ENCODE measurements at places on chromosomes 12 and 14.

DNA sequence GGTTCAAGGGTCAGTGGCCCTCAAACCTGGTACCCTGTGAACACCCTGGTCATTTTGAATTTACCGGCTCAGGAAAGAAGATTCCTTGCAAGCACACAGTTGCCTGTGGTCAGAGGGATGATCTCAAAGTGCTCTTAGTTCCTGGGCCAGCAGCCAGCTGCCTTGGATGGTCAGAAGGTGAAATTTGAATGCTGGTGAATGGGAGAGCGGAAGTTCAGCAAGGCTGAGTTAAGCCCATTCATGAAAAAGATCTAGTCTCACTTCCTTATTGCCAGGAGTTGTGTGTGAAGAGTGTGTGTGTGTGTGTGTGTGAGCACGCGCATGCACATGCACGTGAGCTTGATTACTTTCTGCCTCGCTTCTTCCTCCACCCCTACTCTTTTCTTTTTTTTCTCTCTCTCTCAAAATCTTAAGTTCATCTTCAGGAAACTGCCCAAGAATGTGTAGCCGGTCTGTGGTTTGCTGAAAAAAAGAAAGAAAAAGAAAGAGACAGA is 155.5 kb upstream of the CCND2 start:
- DNase-seq: no peak

- DNase-seq: no peak
Measured at GRCh38 chr14:69066396-69067171, 86.3 kb downstream of the DCAF5 start.

DNA sequence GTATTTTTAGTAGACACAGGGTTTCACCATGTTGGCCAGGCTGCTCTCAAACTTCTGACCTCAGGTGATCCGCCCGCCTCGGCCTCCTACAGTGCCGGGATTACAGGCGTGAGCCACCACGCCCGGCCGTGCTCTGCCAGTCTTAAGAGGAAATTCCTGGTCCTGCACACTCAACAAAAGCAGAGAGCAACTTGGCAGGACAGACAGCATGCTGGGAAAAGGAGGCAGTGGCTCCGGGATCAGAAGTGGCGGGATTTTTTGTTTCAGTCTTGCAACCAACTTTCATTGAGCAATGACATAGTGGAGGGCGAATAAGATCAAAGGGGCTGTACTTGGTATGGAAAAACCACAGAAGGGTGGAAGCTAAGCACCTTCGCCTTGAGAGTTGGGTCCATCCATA is 2.1 kb downstream of the CKAP4 start:
- DNase-seq: no peak

DNA sequence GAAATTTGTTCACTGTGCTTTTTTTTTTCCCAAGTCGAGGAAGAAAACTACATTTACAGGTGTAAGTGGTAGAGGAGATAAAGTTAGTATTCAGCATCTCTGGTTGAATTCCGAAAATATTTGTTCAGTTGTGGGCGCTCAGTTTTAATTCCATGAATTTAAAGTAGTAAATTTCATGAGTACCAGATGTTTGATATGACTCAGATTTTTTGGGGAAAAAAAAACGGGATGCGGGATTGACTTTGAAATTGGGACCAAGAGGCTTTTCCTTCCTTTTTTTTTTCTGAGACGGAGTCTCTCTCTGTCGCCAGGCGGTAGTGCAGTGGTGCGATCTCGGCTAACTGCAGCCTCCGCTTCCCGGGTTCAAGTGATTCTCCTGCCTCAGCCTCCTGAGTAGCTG is 1.6 kb downstream of the TULP3 start:
- DNase-seq: no peak

- DNase-seq: no peak
Measured at GRCh38 chr14:64762044-64763034, 58.1 kb downstream of the PLEKHG3 start.

- DNase-seq: no peak
Measured at GRCh38 chr12:67677166-67677565, 28.6 kb downstream of the DYRK2 start.

DNA sequence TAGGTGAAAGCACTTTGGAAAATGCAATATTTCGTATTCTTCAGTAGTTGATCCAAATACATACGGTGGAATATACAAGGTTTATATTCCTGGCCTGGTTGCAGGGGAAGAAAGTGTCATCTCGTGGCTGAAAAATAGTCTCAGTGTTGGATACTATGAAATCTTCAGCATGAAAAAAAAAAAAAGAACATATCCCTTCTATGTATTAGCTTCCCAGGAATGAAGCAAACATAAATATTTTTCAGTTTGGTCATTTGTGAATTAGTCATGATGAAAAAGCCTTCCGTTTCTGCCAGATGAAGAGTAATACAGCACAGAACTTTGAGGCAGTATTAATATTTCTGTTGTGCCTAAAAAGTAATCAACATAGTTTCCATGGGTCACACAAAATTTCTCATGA is 36.7 kb downstream of the FLRT2 start:
- no peak for DNase-seq

DNA sequence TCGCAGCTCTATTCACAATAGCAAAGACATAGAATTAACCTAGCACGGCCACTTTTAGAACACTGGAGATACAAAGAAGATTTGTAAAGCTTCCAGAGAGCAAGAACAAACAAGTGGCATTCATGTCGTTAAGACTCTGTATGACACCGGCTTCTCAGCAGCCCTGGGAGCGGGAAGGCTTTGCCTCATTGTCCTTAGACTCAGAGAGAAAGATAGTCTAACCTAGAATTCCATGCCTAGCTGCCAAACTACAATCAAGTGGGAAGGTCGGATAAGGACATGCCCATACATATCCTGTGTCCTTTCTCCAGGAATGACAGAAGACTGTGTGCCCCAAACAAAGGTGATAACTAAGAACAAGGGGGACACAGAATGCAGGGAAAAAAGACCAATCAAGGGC is 1038.3 kb downstream of the BCL11B start:
- no peak for DNase-seq

Measured in activated naive CD4-positive, alpha-beta T cell (primary cell).